ENCODE measurements at places on chromosomes 4 and X.

DNA sequence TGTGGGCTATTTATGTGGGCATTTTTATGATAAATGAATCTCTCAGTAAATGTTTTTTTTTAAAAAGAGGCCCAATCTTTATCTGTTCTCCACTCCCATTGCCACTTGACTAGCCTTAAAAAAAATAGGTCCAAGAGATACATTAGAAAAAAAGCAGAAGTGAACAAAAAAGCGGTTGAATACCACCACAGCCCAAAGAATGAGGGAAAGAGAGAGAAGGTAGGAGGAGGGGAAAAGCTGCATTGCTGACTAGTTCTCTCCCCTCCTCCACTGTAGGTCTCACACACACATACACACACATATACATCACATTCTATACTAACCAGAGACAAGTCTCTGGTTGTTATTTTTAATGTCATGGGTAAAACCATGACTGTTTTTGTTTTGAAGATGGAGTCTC lies 95.8 kb upstream of the IL13RA1 start:
- DNase-seq, result no peak

- no peak for DNase-seq
These were observed 3.4 kb upstream of the INTU start for GRCh38 chr4:127629371-127629770.

- no peak for DNase-seq
These were observed 19.5 kb downstream of the KIAA0232 start for GRCh38 chr4:6802025-6802424.

DNA sequence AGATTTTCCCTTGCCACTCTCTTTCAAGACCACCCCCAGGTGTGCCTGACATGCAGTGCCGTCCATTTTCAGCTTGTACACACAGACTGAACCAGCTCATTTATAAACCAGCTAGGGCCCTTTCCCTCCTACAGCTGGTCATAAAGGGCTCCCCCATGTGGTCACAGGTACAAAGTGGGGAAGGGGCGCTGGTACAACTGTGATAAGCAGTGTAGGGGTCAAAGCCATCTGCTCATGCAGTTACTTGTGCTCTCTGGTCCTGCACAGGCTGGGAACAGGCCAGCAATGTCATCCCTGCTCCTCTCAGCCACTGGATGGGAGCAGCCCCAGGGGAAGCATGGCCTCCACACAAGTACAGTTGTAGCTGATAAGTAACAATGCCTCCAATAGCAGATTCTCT lies 20.6 kb downstream of the GABRQ start:
- DNase-seq, result no peak

DNA sequence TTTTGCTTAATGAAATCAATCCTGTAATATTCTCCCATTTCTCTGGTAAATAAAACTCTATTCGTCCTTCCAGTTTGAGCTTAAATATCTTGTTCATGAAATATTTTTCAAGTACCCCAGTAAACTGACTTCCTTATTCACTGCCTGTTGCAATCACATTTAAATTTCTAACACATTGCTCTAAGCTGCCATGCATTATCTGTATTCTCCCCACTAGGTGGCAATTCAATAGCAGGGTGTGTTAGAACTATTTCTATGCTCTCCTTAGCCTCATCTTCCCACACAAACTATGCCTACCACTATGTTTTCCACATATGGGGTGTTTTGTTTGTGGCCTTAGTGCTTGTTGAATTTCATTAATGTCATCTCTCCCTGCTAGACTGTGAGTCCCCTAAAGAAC lies 377.1 kb upstream of the HS3ST1 start:
- DNase-seq, result peak; percentile 12

- DNase-seq, result peak; percentile 58
These were observed at the start of gene AADAT for GRCh38 chr4:170089668-170090351. TSS of gene AADAT (minus strand) at chr4:170089956. CDS start at chr4:170089690, 266 bp downstream.

DNA sequence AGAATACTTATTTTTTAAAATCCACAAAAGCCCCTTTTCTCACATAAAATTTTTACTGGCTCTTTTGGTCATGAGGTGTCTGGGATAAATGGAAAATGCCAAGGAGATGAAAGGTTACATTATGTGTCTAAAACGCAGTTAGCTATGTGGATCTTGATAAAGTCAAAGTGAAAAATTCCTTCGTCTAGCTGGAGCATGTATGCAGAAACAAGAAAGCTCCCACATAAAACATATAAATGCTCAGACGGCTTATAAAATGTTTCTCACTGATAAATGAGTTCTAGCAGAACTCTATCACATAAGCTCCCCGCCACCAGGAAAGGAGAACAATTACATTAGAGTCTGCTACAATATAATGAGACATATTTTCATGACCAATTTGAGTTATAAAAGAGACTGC lies 83.8 kb downstream of the TBC1D9 start:
- DNase-seq, result no peak

GRCh38 chrX:147736045-147736444 lies 175.7 kb upstream of the FMR1 start:
- DNase-seq, result no peak

DNA sequence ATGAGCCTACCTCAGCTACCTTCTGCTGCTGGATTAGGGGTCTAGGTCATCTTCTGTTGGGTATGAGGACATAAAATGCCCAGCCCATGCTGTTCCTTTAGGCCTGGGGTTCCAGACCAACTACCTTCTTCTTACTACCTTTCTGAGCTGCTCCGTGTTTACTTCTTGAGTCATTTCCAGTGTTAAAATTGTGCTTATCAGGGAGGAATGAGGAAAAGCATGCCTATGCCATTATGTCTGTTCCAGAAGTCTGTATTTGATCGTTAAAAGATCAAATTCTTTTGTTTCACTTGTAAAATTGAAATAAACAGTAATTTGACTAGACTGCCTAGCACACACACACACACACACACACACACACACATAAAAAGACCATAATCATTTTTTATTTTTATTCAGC lies 1912.7 kb upstream of the TENM3 start:
- DNase-seq, result no peak

- no peak for DNase-seq
These were observed 98.0 kb downstream of the AWAT2 start for GRCh38 chrX:69951753-69952152.

DNA sequence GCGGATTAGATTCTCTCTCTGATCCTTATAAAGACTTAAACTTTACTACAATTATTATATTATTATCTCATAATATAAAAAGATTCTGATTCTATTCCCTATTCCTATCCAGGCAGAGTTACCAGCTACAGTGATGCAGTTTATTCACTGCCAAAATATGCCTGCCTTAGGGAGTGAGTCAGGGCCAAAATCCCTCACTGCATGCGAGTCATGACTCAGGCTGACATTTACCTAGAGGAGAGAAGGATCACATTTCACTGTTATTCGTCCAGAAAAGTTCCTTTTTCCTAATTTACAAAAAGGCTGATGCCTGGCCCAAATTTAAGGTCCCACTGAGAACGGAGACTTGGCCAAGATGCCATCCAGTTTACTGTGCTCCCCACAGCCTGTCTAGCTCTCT lies 168.5 kb upstream of the LDB2 start:
- no peak for DNase-seq

GRCh38 chr4:158395889-158396288 lies 125.8 kb upstream of the RXFP1 start:
- DNase-seq, result no peak

GRCh38 chrX:147626605-147627004 lies 285.1 kb upstream of the FMR1 start:
- DNase-seq, result no peak

- peak; percentile 37 for DNase-seq
These were observed 302.9 kb upstream of the GATB start for GRCh38 chr4:152063621-152064240.

DNA sequence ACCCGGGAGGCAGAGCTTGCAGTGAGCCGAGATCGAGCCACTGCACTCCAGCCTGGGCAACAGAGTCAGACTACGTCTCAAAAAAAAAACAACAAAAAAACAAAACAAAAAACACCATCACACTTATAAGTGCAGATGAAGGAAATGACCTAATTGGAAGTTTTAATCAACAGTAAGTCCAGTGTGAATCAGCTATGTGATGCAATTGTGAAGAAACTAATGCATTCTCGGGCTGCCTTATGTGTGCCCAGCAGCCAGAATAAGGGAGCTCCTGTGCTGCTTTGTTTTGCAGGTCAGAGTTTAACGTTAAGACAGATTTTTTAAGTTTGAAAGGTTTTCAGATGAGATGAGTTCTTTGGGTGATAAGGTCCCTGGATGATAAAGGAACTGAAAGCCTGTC lies 10.8 kb downstream of the DAPP1 start:
- no peak for DNase-seq

GRCh38 chr4:70984589-70984988 lies 8.9 kb upstream of the DCK start:
- no peak for DNase-seq

DNA sequence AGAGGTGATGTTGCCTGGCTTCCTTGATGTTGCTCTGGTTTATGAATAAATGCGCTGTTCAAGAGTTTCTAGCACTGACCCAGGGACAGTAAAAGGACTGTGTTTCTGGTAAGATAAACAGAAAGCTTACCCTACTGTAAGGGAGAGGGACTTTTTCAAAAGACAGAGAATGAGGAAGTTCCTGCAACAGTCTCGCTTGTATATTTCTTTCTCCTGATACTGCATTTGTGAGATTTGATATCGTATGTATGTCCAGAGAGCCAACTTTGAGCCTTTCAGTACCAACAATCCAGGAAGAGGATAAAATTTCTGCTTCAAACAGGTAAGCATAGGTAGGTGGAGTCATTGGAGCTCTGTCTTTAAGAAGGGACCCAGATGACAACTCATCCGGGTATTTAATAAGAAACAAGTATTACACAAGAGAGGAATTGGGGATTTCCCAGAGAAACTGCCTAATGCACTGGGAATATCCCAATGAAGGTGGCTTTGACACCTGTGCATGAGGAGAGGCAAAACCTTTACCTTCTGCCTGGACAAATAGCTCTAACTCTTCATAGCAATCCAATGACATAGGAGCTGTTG lies 773 bp downstream of the DAPP1 start:
- no peak for DNase-seq

- DNase-seq, result no peak
These were observed 57.6 kb upstream of the PPP2R3B start for GRCh38 chrX:444305-444704.

DNA sequence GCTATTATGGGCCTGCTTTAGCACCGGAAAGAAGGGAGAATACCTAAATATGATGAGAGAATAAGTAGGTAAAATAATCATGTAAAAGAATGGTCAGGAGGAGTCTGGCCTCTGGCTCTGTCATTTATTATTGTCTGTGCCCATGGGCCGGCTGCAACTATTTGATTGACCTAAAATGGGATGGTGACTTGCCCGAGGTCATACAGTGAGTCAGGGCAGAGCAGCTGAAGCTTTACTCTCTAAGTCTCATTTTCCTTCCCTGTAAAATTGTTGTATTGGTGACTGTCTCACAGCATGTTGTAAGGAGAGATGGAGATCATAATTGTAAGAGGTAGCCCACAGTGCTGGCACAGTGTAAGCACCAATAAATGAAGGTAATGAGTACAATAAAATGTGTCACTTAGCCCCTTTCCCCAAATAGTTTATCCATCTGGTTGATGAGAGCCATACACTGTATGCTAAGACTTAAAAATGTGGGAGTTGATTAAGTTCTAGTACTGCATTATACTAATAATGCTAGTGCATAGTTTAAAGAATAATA lies 39.6 kb downstream of the RUFY3 start:
- DNase-seq, result no peak

DNA sequence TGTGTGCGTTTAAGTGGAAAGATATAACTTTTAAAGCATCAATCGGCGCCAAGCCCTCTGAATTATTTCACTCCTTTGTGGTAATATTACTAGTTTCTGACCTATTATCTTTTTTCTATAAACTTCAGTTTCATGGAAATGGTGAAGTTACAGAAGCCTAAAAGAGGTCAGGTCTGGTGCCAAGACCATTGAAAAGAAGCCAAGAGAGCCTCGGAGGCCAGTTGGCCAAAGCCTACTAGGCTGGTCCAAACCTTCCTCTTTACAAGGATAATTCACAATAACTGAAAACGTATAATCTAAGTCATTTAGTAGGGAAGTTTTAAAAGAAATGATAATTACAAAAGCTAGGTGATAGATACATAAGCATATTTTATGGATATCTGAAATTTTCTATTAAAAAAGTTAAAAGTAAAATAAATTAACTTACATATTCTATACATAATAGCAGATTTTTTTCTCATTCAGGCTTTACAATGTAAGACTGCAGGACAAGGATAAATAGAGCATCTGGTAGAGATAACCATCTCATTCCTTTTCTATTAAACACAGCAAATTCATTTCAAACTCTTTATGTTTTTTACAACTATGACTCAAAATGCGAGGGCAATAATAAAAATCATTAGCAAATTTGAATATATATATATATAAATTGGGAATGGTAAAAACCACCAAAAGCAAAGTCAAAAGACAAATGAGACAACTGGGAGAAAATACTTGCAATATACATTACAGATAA lies 49.2 kb downstream of the WDFY3 start:
- no peak for DNase-seq

- DNase-seq, result no peak
These were observed 182.2 kb upstream of the TEX13C start for GRCh38 chrX:125137521-125137920.

DNA sequence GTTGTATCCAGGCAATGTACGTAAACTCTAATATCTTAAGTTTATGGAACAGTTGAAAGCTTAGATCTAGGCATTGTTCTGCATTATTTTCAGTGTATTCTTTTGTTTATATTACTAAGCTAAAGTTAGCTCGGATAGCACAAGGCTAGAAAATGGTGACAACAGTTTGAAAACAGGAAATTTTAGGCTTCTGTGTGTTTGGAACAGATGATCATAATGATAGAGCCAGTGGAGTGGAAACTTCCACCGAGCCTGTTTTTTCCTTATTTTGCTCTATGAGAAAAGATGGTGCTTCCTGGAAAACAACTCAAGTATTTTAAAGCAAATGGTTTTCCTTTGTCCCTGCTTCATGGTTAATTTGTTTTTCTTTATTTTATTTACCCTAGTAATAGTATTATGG lies 70.8 kb downstream of the GAB1 start:
- no peak for DNase-seq

- DNase-seq, result no peak
These were observed 38.8 kb downstream of the RAB40A start for GRCh38 chrX:103480526-103480925.

DNA sequence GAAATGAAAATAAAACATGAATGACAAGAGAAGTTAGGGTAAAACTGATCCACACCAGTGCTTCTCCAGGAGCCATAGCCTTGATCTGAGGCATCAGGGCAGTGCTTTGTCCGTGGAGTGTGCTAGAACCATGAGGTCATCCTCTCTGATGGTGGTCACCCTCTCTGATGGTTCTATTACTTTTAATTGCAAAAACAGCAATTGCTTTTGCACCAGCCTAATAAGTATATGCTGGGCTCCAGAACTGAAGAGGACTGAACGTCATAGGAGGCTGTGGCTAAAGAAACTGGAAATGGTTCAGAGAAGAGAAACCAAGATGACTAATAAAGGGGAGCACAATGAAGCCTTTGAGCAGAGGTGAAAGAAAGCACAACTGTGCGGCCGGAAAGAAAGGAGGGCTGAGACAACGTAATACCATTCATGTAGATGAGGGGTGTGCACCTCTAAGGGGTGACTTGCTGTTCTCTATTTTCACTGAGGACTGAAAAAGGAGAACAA lies 17.0 kb upstream of the TMEM154 start:
- no peak for DNase-seq

GRCh38 chrX:9182041-9182440 lies 148.1 kb upstream of the FAM9B start:
- DNase-seq, result no peak
